ENCODE measurements at places on chromosomes 1 and 21.

DNA sequence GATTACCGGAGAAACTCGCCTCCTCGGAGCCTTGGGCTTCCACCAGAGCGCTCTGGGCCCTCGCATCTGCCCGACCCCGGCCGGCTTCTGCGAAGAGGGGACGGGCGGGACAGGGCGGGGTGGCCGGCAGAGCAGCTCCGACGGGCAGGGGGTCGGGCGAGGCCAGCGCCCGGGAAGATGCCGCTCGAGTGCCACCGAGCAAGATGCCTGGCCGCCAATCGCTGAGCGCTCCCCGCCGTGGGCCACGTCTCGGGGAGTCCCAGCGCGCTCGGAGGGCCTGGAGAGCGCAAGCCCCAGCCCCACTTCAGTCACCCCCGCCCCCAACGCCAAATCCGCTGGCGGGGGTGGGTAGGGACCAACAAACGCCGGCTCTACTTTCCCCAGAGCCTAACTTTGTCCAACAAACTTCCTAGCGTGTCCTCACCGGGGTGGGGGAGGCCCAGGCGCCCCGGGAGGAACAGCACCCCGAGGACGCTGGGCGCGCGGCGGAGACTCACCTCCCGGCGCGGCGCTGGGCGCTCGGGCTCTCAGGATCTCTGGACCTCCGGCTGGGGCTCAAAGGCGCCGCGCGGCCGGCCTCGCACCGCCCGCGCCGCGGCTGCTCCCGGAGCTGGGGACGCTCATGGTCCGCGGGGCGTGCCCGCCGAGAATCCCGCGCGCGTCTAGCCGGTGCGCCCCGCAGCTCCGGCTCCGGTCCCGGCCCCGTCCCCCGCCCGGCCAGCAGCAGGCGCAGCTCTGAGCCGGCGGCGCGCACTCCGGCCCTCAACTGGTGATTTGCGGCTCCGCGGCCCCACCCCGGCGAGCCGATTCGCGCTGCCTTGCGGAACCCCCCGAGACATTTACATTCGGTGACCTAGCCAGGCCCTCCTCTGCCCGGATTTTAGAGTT, at the start of gene BCAR3:
TSS of gene BCAR3 (minus strand) at position 737 of the 888 bp plus-strand sequence. CDS start 6,907 bp downstream, outside the sequence.
- DNase-seq, result peak; percentile 71

- DNase-seq, result no peak
Observed at GRCh38 chr1:212124690-212125582, 89.4 kb downstream of the DTL start.

DNA sequence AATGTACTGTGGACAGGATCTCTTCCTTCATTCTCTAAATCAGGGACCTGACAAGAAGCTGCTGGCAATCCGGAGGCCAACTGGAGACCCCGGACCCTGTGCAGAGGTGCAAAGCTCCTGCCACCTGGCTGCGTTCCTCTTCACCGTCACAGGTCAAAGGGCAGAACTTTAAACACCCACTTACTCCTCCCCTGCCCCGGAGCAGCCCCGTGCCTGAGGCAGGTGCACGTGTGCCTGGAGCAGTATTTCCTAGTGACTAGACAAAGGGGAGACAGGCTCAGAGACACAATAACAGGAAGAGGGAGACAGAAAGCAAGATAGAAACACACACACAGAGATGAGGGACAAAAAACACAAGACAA, 6.6 kb upstream of the PIGC start:
- peak; percentile 6 for DNase-seq

DNA sequence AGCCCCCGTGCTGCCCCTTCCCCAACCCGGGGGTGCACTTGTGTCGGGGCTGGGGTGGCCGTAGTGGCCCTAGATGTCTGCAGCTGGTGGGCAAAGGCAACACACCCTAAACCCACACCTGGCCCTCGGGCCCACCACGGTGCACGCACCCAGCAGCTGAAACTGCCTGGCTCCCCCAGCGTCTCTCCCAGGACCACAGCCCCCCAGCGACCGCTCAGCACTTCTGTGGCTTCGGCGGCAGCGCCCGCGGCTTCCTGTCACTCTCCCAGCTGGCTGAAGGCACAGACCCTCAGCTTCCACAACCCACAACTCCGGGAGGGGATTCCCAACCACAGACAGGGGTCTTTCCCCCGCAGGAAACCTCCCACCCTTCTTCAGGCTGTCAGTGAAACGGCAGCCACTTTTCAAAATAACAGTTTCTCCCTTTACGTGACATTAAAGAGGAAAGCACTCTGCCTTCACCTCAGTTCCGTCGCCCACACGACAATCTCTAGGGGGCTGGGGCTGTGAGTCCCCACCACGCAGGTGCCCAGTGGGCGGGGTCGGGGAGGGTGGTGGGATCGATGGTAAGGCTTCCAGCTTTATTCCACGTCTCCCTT, 40.7 kb upstream of the COL6A2 start:
- DNase-seq, result no peak

DNA sequence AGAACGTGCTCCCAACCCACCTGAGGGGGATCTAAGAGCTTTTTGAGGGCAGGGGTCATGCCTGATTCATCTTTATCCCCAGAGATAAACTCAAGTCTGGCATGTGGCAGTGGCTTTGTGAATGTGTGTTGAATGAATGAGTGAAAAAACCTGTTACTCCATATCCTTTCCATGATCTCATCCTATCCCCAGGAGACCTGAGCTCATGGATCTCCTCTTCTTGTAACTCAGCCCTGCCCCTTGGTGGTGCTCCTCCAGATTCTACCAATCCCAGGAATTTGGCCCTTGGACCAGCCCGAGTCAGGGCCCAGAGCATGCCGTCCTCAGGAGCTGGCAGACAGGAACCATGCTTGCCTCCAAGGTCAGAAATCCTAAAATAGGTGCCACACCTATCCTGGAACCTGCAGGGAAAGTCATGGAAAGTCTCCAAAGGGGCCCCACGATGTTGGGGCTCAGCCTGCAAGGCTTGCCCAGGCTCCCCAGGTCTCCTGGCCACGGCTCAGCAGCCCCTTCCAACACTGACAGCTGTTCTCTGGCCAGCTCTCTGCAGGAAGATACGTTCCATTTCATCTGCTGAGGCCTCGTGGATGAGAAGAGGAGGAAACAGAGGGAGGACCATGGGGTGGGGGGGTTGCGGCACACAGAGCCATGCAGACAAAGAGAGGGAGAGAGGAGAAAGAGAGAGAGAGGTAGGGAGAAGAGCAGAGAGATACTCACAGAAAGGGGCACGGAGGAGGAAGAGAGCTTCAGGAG, 214.6 kb downstream of the TRABD2B start:
- no peak for DNase-seq

DNA sequence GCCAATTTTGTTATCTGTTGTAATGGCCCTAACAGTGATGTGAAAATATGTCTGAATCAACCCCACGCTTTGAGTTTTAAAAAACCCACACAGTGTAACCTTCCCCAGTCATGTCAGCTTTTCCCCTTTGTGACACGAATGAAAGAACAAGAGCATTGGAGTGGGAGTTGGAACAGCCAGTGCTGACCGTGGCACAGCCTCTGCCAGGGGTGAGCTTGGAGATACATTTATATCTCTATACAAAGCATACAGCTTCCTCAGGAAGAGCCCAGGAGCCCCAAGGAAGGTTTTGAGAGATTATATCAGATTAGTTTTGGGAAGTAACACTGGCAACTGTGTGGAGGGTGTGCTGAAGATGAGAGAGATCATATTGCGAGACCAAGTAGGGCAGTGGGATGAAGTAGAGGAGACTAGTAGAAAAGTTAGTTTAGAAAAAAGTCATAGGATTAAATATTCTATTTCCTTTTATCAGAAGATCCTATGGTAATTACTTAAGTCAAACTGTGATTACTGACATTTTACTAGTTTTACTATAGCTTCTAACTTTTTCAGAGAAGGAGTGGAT, 15.9 kb downstream of the LRRC8B start:
- peak; percentile 20 for DNase-seq

GRCh38 chr1:115641762-115642167, at the start of gene VANGL1:
Gene VANGL1 (plus strand): TSS chr1:115641970. CDS start chr1:115651414, 9,444 bp downstream.
- peak; percentile 53 for DNase-seq

DNA sequence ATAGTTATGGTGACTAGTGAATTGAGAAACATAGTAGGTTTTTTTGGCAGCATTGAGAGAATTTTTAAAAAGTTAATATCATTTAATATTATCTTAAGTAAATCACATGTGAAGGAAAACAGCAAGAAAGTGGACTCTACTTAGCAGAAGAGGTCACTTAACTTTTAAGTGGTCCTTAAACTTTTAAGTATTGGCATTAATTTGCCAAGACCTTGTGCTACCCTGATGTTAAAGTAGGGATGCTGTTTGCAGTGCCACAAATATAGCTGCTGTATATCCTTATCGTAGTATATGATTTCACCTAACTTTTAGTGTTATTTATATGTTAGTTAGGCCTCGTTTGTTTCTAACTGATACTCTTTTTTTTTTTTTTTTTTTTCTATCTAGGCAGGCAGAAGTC, 40.2 kb downstream of the SMG7 start:
- DNase-seq, result no peak

DNA sequence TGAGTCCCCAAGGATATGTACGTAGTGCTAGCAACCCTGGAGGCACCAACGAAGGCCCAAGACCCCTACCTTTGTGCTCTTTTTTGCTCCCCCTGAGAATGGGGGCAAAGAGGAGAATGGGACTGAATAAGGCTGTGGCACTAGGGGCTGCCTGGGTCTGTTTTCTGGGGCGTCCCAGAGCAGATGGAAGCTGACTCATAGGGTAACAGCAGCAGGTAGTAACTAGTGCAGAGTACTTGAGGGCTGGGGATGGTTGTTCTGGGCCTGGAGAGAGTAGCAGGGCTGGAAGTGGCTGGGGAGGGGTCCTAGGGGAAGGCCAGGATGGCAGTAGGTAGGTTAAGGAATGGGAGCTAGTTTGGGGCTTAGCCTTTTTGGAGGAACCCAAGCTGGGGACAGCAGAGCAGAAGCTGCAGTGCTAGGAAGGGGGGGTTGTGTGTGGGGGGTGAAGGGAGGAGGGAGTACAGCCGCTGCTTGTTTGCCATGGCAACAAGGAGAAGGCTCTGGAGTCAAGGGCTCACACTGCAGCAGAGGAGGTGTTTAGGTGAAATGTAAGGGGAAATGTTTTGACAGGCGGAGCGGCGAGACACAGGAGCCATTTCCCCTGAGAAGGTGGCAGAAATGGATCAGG, 1.8 kb downstream of the NCDN start:
- no peak for DNase-seq

DNA sequence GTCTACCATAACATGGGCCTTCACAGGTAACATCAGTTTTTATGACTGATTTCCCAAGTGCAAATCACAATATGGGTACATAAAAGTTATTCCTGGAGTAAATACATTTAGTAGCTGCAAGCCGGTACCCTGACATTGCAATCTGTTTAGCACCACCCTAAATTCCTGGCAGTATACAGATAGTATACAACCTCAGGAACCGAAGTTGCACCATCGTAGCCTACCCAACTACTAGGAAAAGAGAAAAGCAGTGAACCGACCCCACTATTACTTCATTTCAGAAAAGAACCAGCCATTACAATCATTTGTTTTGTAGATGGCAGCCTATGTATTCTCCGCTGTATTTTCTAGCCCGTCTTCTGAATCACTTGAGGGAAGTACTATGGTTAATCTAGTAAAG, 1.1 kb downstream of the ADIPOR1 start:
- DNase-seq, result no peak

- no peak for DNase-seq
Observed at GRCh38 chr1:99820546-99820945, 29.6 kb upstream of the AGL start.

- DNase-seq, result no peak
Observed at GRCh38 chr1:33477451-33477850, 5.0 kb downstream of the ZSCAN20 start.

All from endothelial cell of umbilical vein (primary cell).